ENCODE measurements at places on chromosomes 12 and 14. TPM values are rescaled to one million over a fixed set of nuclear protein-coding genes. Genes with fewer than 3 reads are reported as not detected.

SYCP3 gene
- not detected for total RNA-seq

LPAR5 gene
- not detected for total RNA-seq

SLC10A1 gene
- total RNA-seq, result not detected

C1R gene
- total RNA-seq, result 2.5 TPM

BICDL1 gene
- total RNA-seq, result 0.27 TPM

ANO4 gene
- total RNA-seq, result 0.25 TPM

RFLNA gene
- not detected for total RNA-seq

IL22 gene
- not detected for total RNA-seq

TAPBPL gene
- total RNA-seq, result 17.1 TPM

RPL10L gene
- total RNA-seq, result not detected

FERMT2 gene
- total RNA-seq, result 115 TPM

LBHD2 gene
- not detected for total RNA-seq

KSR2 gene
- 0.47 TPM for total RNA-seq

ULK1 gene
- total RNA-seq, result 6.5 TPM

CLEC1A gene
- 21.0 TPM for total RNA-seq

SLC5A8 gene
- not detected for total RNA-seq

FAM222A gene
- total RNA-seq, result 1.1 TPM

PTPRR gene
- 2.7 TPM for total RNA-seq
